ENCODE measurements at places on chromosomes 6 and 20. TPM values are rescaled to one million over a fixed set of nuclear protein-coding genes. Genes with fewer than 3 reads are reported as not detected.

Gene BEND3
- total RNA-seq: 1.6 TPM

Gene HLA-DOA
- total RNA-seq: 16.7 TPM

GRCh38 chr6:165854061-165854862 is 191.2 kb upstream of the PDE10A start:
- H3K4me3 ChIP-seq: no peak overlapping the region
- no peaks in the 10 kb centered on the region for H3K27me3 ChIP-seq
- no peaks in the 10 kb centered on the region for H3K36me3 ChIP-seq
- no peak for DNase-seq
- no peaks in the 10 kb centered on the region for H3K4me1 ChIP-seq
- no peak overlapping the region for H3K27ac ChIP-seq

- H3K27ac ChIP-seq: no peak overlapping the region
- no peaks in the 10 kb centered on the region for H3K36me3 ChIP-seq
- H3K27me3 ChIP-seq: no peaks in the 10 kb centered on the region
- H3K4me1 ChIP-seq: no peaks in the 10 kb centered on the region
- no peak for DNase-seq
These were observed 9.6 kb downstream of the HLA-DMB start for GRCh38 chr6:32931211-32931610.

DNA sequence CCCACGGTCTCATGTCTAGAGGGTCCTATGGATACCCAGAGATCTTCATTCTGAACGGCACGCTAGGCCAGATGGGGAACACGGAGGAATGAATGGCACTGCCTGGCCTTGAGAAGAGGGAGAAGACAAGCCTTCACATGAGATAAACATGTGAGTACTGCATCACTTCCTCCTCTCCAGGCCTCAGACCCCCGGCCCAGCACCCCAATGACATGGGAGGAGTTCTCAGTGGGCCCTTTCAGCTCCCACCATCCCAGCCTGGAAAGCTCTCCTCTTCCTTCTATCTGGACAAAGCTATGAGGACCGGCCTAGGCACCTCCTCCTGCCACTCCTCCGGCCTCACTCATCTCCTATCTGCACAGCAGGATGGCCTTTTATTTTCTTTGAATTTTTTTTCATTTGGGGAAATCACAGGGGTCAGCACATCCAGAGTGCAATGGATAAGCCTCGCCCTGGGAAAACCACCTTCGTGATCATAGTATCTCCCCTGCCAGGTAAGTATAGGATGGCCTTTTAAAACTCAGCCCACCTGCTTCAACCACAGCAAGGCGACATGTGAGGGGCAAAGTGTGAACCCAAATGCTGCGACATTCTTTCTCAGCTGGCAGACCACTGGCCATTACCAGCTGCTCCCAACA is 39.2 kb upstream of the CDKN1A start:
- no peaks in the 10 kb centered on the region for H3K36me3 ChIP-seq
- no peak overlapping the region for H3K27ac ChIP-seq
- H3K4me1 ChIP-seq: no peaks in the 10 kb centered on the region
- H3K27me3 ChIP-seq: no peaks in the 10 kb centered on the region
- DNase-seq: no peak
- no peak overlapping the region for H3K4me3 ChIP-seq

Gene POPDC3
- not detected for total RNA-seq

- no peaks in the 10 kb centered on the region for H3K36me3 ChIP-seq
- DNase-seq: no peak
- H3K27ac ChIP-seq: no peak overlapping the region
These were observed 37.5 kb upstream of the PDE7B start for GRCh38 chr6:135814043-135814442.

GRCh38 chr6:44737829-44738528 is 350.5 kb downstream of the CDC5L start:
- H3K27me3 ChIP-seq: no peaks in the 10 kb centered on the region
- no peaks in the 10 kb centered on the region for H3K36me3 ChIP-seq
- DNase-seq: no peak
- no peak overlapping the region for H3K27ac ChIP-seq

Gene PDE7B
- 5.5 TPM for total RNA-seq

DNA sequence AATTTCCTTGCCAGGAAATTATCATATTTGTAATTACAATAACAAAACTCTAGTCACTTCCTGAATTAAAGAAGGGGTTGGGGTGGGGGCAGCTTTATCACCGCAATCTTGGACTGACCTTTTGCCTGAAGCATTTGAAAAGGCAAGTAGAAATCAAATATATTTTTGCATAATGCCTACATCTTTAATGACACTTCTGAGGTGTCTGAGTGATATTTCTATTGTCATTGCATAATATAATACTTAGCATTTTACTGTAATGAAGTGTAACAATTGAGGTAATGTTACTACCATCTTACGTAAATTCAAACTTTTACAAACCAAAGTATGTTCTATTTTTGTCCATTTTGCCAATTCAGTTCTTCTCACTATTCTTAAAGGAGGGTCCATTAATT is 65.2 kb downstream of the SYNE1 start:
- DNase-seq: no peak
- no peaks in the 10 kb centered on the region for H3K36me3 ChIP-seq
- H3K27me3 ChIP-seq: no peaks in the 10 kb centered on the region
- H3K4me1 ChIP-seq: no peaks in the 10 kb centered on the region

Gene TBC1D20
- total RNA-seq: 27.2 TPM

- H3K27me3 ChIP-seq: no peaks in the 10 kb centered on the region
- H3K36me3 ChIP-seq: peaks cover 3% of the 10 kb centered on the region
- no peak overlapping the region for H3K4me3 ChIP-seq
- no peak overlapping the region for H3K27ac ChIP-seq
- no peaks in the 10 kb centered on the region for H3K4me1 ChIP-seq
These were observed 76.7 kb downstream of the CEP162 start for GRCh38 chr6:84150705-84151104.

DNA sequence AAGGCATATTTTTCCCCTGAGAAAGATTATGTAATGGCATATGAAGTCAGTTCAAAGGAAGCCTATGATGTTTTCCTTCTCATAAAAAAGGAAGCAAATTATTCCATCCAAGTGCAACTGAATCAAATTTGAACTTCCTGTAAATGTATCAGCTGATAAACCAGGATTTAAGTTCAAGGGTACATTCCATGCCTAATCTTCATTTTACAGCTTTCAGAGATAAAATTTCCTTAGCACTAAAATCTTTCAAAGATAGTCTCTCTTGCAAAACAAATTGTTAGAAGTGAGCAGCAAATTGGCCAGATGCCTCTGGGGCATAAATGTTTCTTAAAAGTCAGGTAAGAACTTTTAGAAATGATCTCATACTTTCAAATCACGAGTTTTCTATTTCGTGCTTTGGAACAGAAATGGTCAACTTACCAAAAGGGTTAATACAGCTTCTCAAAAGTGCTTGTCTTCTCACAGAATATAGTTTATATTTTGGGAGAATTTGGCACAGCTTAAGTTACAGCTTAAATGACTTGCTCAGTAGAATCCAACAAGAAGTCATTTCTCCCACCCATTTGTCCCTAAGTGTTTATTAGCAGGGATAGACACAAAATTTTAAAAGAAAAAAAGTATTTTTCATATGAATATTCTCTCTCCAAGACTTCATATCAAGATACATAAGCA is 2.7 kb upstream of the TCF21 start:
- no peaks in the 10 kb centered on the region for H3K36me3 ChIP-seq
- H3K27ac ChIP-seq: no peak overlapping the region
- no peak overlapping the region for H3K4me3 ChIP-seq
- no peaks in the 10 kb centered on the region for H3K27me3 ChIP-seq
- no peaks in the 10 kb centered on the region for H3K4me1 ChIP-seq

GRCh38 chr6:5257400-5257799 is 3.4 kb downstream of the LYRM4 start:
- no peaks in the 10 kb centered on the region for H3K27me3 ChIP-seq
- DNase-seq: no peak
- peaks cover 7% of the 10 kb centered on the region for H3K4me1 ChIP-seq
- H3K27ac ChIP-seq: no peak overlapping the region
- H3K36me3 ChIP-seq: no peaks in the 10 kb centered on the region
- H3K4me3 ChIP-seq: no peak overlapping the region

Gene C20orf202
- total RNA-seq: not detected

Gene DEFB121
- total RNA-seq: not detected

Gene CTCFL
- total RNA-seq: not detected

GRCh38 chr6:45783716-45784115 is 231.9 kb downstream of the CLIC5 start:
- DNase-seq: no peak
- no peaks in the 10 kb centered on the region for H3K27me3 ChIP-seq
- H3K36me3 ChIP-seq: no peaks in the 10 kb centered on the region
- H3K4me3 ChIP-seq: no peak overlapping the region

Gene GTSF1L
- total RNA-seq: not detected

GRCh38 chr6:159728531-159728964 is 1.2 kb downstream of the WTAP start:
- peak overlapping the region; percentile 81 for H3K4me3 ChIP-seq
- no peak overlapping the region for H3K27ac ChIP-seq
- DNase-seq: no peak
- H3K4me1 ChIP-seq: peaks cover 2% of the 10 kb centered on the region
- no peaks in the 10 kb centered on the region for H3K36me3 ChIP-seq

GRCh38 chr6:69866351-69866769 is at the start of gene COL19A1:
Gene COL19A1 (plus strand): TSS chr6:69866556. CDS start chr6:69879568, 13,012 bp downstream.
- H3K4me3 ChIP-seq: peak within 1 kb of the TSS; percentile 74
- no peaks in the 10 kb centered on the region for H3K27me3 ChIP-seq
- H3K27ac ChIP-seq: no peak within 1 kb of the TSS
- DNase-seq: peak; percentile 46
- H3K4me1 ChIP-seq: no peaks in the 10 kb centered on the region

DNA sequence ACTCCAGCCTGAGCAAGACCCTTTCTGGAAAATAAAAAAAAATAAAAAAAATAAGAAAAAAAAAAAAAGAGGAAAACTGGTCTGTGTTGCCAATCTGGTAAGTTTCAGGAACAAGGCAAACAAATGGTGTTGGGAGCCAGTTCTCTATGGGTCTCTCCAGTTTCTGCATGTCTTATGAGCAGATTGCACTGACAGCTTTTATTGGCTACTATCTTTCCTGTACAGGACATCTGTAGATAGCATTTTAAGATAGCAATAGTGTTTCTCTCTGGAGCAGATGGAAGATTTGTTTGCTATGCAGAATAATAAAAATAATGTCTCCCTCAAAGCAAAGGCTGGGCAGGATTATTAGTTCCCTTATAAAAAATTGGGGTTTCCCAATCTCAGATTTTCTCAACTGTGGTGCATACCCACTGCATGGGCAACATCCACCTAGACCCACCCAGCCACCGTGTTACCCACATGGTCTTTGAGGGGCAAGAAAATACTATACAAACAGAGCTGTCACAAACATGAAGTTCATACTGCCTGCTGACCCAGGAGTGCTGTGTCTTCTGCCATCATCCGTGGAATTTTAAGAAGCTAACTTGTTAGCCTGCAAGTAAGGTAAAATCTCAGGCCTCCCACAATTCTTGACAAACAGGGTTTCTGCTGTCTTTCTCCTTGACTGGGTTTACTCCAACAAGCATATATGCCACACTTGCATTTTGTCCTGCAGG is 9.5 kb downstream of the GMDS start:
- peaks cover 3% of the 10 kb centered on the region for H3K4me1 ChIP-seq
- no peak for DNase-seq
- no peaks in the 10 kb centered on the region for H3K36me3 ChIP-seq
- H3K4me3 ChIP-seq: no peak overlapping the region
- H3K27me3 ChIP-seq: no peaks in the 10 kb centered on the region
- H3K27ac ChIP-seq: peak overlapping the region; percentile 19

- no peaks in the 10 kb centered on the region for H3K36me3 ChIP-seq
- no peak for DNase-seq
- no peaks in the 10 kb centered on the region for H3K4me1 ChIP-seq
- H3K4me3 ChIP-seq: no peak overlapping the region
These were observed 18.1 kb upstream of the PTPN1 start for GRCh38 chr20:50491926-50492634.

GRCh38 chr6:42279966-42280629 is 62.4 kb upstream of the MRPS10 start:
- no peak overlapping the region for H3K4me3 ChIP-seq
- DNase-seq: peak; percentile 63
- H3K27me3 ChIP-seq: no peaks in the 10 kb centered on the region
- H3K36me3 ChIP-seq: no peaks in the 10 kb centered on the region
- no peak overlapping the region for H3K27ac ChIP-seq

DNA sequence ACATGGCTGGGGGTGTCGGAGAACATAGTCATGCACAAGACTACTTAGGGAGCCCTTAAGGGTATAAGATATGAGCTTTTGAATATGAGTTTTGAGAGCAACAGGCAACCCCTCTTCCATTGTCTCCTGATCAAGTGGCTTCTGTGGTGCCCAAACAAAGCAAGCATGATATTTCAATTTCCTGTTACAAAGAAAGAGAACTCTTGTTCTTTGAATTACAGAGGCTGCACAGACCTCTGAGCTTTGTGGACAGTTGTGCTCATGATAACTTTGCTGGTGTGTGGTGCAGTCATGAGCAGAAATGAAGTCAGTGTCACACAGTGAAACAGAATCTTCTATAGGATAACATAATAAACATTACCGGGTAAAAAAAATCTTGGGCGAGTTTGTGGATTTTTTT is 66.8 kb upstream of the THEMIS start:
- DNase-seq: no peak
- H3K4me3 ChIP-seq: no peak overlapping the region
- no peaks in the 10 kb centered on the region for H3K4me1 ChIP-seq

- H3K4me3 ChIP-seq: no peak overlapping the region
- H3K4me1 ChIP-seq: no peaks in the 10 kb centered on the region
- H3K27me3 ChIP-seq: no peaks in the 10 kb centered on the region
- no peak for DNase-seq
- no peak overlapping the region for H3K27ac ChIP-seq
These were observed 115.4 kb downstream of the TENT5A start for GRCh38 chr6:81636930-81637568.

GRCh38 chr6:115847671-115848070 is 213.0 kb downstream of the FRK start:
- H3K4me3 ChIP-seq: no peak overlapping the region
- H3K27me3 ChIP-seq: no peaks in the 10 kb centered on the region
- no peaks in the 10 kb centered on the region for H3K4me1 ChIP-seq
- H3K27ac ChIP-seq: no peak overlapping the region
- no peaks in the 10 kb centered on the region for H3K36me3 ChIP-seq

Gene RBM24
- 6.1 TPM for total RNA-seq

Gene SIRPD
- 0.30 TPM for total RNA-seq

GRCh38 chr6:21049572-21049971 is 515.3 kb downstream of the CDKAL1 start:
- H3K27me3 ChIP-seq: no peaks in the 10 kb centered on the region
- no peak overlapping the region for H3K4me3 ChIP-seq
- H3K4me1 ChIP-seq: no peaks in the 10 kb centered on the region
- DNase-seq: no peak
- H3K36me3 ChIP-seq: no peaks in the 10 kb centered on the region

Gene CGA
- not detected for total RNA-seq

Gene SPATS1
- not detected for total RNA-seq

DNA sequence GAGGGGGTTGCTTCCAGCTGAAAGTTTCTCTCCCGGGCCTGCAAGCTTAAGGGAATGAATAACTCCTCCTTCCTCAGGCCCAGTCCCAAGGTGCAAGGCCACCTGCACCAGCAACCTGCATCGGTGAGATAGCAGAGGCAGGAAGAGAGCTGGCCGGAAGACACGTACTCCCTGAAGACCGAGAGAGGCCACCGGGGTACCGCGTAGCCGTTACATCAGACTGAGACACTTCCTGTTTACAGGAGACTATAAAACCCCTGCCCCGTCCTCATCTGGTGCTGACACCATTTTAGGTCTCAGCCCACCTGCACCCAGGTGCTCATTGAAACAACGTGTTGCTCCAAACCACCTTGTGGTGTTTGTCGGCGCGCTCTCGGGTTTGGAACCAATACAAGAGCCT is 60.5 kb upstream of the PRND start:
- H3K36me3 ChIP-seq: no peaks in the 10 kb centered on the region
- H3K27me3 ChIP-seq: no peaks in the 10 kb centered on the region
- DNase-seq: no peak
- H3K27ac ChIP-seq: no peak overlapping the region
- no peaks in the 10 kb centered on the region for H3K4me1 ChIP-seq
- no peak overlapping the region for H3K4me3 ChIP-seq

- H3K27ac ChIP-seq: no peak overlapping the region
- DNase-seq: no peak
- H3K27me3 ChIP-seq: no peaks in the 10 kb centered on the region
These were observed 469 bp downstream of the STX16 start for GRCh38 chr20:58651559-58651945.

Gene TMEM244
- total RNA-seq: not detected

Data from aorta (tissue), 5 donors.